ENCODE measurements at places on chromosomes 5 and 9.

- DNase-seq = no peak
Observed at GRCh38 chr5:95883185-95884016, 60.9 kb upstream of the GLRX start.

DNA sequence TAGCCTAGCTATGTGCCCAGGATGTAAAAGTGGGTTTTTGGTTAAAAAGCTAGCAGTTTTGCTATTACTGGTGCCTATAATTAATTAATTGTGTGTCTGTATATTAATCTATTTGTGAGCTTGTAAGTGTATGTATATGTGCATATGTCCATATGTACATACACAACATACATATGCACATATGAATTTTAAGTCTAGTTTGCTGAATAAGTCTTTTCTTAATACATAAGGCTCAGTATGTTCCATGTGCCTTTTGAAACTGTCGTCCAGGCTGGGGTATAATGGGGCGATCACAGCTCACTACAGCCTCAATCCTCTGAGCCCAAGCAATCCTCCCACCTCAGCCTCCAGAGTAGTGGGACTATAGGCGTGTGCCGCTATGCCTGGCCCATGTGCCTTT lies 10.1 kb downstream of the SH3GL2 start:
- no peak for DNase-seq

DNA sequence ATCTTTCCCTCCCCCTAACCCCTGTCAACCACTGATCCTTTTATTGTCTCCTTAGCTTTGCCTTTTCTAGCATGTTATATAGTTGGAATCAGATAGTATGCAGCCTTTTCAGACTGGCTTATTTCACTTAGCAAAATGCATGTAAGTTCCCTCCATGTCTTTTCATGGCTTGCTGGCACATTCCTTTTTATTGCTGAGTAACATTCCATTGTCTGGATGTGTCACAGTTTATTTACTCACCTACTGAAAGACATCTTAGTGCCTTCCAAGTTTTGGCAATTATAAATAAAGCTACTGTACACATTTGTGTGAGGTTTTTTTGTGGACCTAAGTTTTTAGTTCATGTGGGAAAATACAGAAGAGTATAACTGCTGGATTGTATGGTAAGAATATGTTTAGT lies 230.1 kb downstream of the PBX3 start:
- no peak for DNase-seq

- DNase-seq = no peak
Observed at GRCh38 chr5:134398609-134399155, 13.0 kb downstream of the CDKN2AIPNL start.

GRCh38 chr5:61397238-61397637 lies 65.2 kb downstream of the ZSWIM6 start:
- no peak for DNase-seq

GRCh38 chr9:87193151-87193550 lies 245.8 kb upstream of the GAS1 start:
- no peak for DNase-seq

DNA sequence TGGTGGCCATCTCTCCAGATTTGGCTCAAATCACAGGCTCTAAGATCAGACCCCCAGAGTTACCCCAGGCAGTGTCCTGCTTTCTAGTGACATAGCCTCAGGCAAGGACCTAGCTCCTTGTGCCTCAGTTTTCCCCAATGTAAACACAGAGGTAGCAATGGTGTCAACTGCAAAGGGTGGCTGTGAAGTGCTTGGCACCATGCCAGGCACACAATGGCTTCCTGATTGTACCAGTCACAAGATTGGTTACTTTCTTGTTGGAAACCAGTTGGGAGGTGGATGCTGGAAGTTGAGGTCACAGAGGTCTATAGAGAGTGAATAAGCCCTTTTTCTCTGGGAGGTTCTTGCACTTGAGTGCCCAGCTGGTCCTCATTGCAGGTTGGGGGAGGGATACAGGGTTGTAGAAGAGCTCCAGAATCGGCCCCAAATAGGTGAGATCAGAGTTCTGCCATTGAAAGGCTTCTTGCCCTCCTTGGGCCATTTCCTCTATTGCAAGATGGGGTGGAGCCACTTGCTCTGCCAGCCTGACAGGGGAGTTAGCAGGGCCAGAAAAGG lies 2.3 kb downstream of the STKLD1 start:
- DNase-seq = no peak

GRCh38 chr5:133847886-133848285 lies 120.5 kb downstream of the C5orf15 start:
- DNase-seq = no peak

DNA sequence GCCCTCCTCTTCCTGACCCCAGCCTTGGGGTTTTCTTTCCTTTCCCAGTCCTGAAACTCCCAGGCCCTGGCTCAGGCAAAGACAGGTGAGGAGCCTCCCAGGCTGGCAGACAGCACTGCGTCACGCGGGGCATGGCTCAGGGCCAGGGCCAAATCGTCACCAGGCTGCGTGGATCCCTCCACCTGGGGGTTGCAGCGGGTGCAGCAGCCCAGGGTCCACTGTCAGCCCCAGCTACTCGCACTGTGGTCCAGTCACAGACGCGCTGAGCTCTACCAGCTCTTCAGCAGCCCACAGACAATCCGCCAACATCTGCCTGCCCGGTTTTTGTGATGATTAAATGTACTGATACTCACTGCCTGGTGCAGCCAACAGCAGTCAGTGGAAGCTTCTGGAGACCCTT lies 12.1 kb downstream of the FAM78A start:
- DNase-seq = peak; percentile 44

DNA sequence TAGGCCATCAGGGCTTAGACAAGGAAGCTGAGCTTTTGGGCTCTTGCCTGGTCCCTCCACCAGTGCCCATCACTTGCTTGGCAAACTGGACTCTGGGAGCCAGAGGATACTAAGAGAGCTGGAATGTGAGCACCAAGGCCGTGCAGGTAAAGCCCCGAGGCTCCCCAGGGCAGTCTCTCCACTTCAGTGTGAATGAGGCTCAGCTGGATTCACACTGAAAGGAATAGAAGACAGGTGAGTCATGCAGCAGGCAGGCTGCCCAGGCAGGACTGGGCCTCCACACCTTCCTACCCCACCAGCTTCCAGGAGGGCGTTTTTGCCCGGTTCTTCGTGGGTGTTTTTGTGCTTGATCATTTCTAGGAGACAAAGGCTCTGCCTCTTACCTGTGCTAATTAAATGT lies 7.3 kb upstream of the CTSV start:
- DNase-seq = no peak

- DNase-seq = no peak
Observed at GRCh38 chr9:134263596-134263995, 62.7 kb upstream of the RXRA start.

- no peak for DNase-seq
Observed at GRCh38 chr9:15225564-15226126, 81.4 kb downstream of the TTC39B start.

DNA sequence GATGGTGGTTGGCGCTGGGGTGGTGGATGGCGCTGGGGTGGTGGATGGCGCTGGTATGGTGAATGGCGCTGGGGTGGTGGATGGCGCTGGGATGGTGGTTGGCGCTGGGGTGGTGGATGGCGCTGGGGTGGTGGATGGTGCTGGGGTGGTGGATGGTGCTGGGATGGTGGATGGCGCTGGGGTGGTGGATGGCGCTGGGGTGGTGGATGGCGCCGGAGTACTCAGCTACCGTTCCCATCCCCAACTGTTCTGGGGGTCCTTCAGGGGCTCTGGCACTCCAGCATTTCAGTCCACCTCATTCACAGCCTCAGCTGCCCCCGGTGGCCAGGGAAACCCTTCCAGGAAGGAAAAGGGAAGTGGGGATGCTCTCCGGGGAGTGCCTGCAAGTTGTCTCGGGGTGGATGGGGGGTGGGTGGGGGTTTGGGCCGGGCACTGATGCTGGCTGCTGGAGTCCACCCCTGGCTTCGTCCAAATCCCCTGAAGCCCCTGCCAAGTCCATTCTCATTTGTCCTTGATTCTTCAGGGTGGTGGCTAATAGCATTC lies 147.3 kb upstream of the COL5A1 start:
- DNase-seq = no peak

DNA sequence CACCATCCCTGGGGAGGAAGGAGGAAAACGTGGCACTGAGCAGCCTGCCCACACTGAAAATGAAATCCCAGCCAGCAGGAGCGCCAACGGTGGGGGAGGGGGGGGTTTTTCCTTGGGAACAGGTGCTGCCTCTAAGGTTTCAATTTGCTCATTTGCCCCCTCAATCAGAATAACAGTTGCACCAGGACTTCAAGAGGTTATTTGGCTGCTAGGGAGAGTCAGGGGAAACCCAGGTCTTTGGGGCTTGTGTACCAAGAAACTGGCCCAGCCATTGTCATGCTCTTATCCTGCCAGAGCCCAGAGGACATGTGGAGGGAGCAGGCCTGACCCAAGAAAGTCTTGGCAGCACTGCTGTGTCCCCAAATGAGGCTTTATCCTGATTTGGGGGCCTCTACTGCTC lies 66.5 kb downstream of the NDFIP1 start:
- no peak for DNase-seq

- no peak for DNase-seq
Observed at GRCh38 chr5:107224272-107224671, 446.5 kb downstream of the EFNA5 start.

DNA sequence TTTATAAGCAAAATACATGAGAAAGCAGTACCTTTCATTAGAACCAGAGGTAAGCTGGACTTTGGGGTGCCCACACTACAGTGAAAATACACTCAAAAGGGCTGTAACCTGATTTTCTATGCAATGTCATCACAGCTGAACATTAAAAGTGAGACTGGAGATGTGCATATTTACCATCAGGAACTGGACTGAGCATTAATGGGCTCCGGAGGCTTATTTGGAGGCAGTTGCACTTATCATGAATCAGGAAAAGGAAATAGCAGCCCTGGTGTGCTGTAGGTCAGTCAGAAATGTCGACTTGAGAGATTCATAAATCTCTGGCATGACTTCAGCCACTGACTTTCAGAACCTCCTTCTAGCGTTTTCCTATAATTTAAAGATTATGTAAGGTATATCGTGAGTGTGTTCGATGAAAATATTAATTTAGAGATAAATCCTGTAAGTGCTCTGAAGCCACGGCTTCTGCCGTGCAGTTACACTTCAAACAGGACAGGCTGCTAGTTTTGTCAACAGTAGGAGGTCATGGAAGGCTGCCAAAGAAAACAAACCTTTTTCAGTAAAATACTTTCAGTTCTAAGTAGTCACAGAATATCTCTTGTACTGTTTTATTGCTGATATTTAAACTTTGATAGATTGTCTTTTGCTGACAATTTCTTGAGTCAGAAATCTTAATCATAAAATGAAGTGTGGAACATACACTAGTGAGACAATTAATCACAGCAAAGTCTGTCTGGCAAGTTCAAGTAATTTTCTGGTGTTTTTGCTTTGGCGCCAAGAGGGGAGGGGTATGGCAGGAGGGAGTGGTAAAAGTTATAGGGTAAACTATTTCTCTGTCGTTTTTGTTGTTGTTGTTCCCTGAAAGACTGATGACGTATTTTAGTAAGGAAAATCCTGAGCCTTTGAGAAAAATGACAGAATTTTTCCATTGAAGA lies 939.7 kb downstream of the NR2F1-AS1 start:
- no peak for DNase-seq

- DNase-seq = no peak
Observed at GRCh38 chr5:59466271-59466670, 427.3 kb downstream of the PDE4D start.

DNA sequence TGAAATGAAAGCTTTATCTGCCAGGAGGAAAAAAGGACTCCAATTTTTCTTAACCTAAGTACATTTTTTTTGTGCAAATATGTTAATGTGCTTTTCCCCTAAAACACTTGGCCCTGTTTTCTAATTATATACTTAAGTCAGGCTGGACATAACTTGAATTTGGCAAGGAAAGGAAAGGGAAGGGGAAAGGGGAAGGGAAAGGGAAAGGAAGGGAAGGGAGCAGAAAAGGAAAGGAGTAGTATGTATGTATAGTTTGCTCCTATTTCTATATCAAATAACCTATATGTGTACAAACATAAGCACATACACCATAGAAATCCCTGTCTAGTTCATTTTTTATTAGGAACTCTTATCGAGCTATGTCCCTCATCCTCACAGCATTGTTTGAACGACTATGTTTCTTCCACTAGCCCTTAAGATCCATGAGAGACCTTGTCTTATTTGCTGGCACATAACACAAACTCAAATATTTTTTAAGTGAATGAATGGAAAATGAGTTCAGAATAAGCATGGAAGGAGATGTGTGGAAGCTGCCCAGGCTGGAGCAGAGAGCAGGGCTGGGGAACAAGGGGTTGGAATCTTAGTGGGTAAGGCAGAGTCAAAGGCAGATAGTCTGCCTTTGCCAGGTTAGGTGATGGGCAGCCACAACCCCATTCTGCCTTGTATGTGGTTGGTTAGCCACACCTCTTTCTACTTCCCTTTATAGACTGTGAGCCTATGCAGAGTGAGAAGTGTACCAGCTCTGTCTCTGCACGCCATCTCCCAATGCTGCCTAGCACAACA lies 70.0 kb downstream of the KLHL3 start:
- peak; percentile 33 for DNase-seq

DNA sequence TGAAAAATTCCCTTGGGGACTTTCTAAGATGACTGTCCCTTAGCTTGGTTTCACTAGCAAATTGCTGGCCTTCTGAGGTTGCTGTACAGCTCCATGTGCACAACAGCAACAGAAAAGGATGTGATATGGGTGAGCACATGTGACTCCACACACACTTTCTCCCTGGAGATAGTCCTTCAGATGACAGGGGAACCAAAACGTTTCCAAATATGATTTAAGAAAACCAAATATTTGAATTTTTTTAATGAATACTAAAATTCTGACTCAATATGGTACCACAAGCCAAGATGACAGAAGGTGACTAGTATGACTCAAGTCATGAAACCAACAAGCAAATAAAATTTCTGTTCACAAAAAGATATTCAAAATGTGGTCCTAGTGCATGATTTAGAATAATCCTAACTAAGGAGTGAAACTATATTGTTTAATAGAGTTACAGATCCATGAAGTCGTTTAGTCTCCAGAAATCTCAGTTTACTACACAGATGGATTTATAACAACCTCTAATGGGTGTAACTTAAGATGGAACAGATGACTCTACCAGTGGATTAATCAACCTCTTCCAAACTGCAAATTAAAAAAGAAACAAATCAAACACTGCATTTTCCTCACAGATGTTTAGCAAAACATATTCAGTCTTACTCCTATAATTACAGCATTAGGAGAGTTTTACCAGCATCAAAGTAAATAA lies 144.8 kb upstream of the PIK3R1 start:
- DNase-seq = no peak

- no peak for DNase-seq
Observed at GRCh38 chr9:127603226-127603625, 8.9 kb upstream of the STXBP1 start.

DNA sequence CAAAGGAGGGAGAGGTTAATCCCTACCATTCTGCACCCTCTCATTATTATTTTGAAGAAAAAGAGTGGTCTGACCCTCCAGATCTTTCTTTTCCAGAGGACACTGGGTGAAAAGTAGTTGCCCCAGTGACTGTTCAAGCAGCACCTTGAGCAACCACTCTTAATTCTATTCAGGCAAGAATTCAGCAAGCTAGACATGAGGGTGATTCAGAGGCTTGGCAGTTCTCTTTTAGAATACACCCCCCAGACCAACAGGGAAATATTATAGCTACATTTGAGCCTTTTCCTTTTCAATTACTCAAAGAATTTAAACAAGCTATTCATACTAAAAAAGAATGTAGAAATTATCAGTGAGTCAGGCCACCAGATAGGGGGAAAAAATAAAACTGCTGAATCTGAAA lies 178.3 kb downstream of the MRPS30 start:
- DNase-seq = no peak

GRCh38 chr9:95341293-95341962 lies 23.9 kb upstream of the FANCC start:
- no peak for DNase-seq
